Sigmoid colon (tissue), 7 donors: ENCODE measurements at places on chromosomes 11 and 22. TPM values are rescaled to one million over a fixed set of nuclear protein-coding genes. Genes with fewer than 3 reads are reported as not detected.

PANX3 gene
- total RNA-seq, result not detected

TRABD gene
- 21.4 TPM for total RNA-seq

OR5D13 gene
- not detected for total RNA-seq

P2RY6 gene
- total RNA-seq, result 2.5 TPM

MN1 gene
- total RNA-seq, result 6.4 TPM

KCNK4 gene
- not detected for total RNA-seq

GDPD4 gene
- not detected for total RNA-seq

OR56A1 gene
- under 0.01 TPM for total RNA-seq

MOV10L1 gene
- total RNA-seq, result 1.8 TPM
